ENCODE measurements at places on chromosomes 4 and X.

DNA sequence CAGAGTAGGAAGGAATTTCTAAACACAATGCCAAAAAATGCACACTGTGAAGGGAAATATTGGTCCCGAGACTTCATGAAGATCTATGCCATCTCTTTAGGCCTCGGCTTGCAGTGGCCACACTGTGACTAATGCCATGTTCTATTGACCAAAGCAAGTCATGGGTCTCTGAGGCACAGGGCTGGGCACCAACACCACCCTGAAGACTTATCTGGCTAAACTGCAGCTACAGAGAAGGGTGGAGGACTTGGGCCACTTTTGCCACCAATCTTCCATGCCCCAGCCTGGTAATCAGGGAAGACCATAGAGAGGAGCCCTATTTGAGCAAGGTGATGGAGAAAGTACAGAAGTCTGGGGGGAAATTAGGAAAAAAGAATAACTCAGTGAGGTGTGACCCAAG lies 42.1 kb downstream of the HMX1 start:
- no peak for DNase-seq

DNA sequence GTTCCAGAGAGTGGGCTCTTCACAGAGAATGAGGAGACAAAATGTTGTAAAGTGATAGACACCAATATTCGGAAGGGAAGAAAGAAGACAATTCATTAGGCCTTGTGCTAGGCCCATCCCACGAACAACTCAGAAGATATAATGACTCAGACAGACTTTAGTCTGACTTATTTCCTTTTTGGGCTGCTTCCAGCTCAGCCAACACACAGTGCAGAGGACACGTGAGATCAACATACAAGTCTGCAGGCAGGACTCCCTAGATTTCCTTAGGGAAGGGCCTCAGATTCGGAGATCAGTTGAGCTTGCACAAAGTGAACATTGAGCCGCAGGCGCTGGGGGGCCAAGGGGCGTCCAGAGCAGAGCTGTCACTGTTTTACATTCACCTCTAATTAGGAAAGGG lies 290.7 kb upstream of the TENM3 start:
- DNase-seq, result no peak

DNA sequence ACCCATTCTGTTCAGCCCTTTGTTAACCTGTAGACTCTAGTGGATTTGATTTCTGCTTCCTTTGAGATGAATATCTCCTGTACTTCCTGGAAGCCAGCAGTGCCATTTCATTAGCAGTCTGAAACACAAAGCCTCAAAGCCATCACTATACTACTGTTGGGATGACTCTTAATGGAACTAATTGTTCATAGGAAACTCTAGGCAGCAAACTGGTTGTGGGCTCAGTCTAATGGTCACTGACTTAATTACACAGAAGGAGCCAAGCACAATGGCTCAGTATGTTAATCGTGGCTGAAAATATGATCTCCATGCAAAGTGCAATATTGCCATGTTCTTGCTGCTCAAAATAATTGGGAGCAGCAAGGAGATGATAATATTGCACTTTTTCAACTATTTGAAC lies 262.3 kb downstream of the ARHGAP24 start:
- DNase-seq, result no peak

DNA sequence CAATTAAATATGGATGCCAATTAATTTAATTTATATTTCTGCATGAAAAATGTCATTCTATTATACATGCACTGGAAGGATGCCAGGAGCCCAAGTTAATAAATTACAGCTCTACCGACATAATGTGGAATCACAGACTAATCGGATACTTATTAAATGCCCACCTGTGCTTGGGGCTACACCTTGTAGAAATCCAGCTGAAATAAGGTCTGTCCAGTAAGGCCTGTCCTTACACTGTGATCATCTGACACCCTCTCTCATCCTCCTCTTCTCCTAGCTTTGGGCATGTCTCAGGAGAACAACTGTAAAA lies 6.0 kb upstream of the SHISA3 start:
- DNase-seq, result no peak

DNA sequence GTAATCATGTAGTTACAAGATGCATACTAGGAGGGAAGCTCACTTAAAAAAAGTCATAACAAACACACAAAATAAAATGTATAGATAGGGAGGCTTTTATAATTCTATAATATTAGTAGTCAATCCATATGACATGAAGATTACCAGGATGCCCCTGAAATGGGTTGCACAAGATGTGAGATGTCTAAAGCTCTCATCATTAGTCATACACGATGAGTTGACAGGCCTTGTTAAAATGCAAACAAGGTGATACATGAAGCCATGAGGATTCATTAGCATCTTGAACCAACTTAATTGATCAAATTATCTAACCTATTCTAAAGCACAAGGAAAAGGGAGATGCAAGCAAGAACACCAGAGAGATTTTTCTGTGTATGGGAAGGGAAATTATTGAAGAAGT lies 470.2 kb downstream of the IQCM start:
- no peak for DNase-seq

DNA sequence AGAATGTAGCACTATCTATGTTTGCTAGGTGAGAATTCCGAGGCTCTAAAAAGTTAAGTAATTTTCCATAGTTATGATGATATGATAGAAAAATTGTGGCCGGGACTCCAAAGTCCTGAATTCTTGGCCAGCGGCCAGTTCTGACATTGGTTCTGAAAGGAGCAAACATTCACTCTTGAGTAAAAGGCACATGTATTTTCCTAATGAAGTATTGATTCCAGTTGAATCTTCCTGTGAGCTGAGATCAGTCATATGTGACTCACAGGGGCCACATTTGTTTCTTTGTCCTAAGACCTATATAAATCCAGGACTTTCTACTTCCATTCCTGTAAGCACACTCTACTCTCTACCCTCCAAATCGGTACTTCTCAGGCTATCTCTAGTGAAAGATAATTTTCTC lies 349.9 kb downstream of the BMPR1B start:
- DNase-seq, result no peak

- DNase-seq, result no peak
These were observed 157.6 kb downstream of the KLHL13 start for GRCh38 chrX:117959045-117959444.

DNA sequence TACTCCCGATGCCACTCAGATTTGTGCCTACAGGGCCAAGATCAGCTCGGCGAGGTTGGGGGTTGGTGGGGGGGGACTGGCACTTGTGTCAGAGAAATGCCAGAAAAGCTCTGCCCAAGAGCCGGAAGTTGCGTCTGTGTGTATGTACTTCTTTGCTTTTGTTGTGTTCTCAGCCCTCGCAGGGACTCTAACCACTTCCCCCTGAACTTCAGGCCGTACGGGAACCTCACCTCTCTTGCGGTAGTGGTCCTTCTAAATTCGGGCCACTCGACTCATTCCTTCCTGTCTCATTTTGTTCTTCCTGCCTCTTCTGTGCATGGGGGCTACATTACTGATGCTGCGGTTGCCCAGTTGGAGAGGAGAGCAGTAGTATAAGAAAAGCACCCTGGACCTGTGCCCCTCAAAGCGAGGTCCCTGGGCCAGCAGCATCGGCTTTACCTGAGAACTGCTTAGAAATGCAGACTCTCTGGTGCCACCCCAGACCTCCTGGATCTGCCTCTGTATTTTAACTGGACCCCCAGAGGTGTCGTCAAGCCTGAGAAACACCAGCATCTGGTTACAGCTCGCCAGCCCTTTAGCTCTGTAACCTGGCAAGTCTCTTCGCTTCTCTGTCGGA lies 146.3 kb upstream of the RPS6KA3 start:
- DNase-seq, result peak; percentile 44

DNA sequence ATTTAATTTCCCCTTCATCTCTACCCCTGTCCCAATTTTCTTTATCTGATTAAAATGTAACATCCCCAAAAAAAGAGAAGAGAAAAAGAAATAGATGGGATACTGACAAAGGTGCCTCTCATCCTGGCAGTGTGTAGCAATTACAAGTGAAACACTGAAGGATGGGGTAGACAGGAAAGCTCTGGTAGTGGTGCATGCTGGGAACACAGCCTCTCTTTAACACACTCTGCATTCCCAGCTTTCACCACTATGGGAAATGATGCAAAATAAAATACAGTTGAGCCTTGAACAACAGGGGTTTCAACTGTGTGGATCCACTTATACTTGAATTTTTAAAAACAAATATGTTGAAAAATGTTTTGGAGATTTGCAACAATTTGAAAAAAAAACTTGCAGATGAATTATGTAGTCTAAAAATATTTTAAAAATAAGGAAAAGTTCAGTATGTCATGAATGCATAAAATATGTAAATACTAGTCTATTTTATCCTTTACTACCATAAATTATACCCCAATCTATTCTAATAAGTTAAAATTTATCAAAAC lies 239.2 kb upstream of the DDX53 start:
- DNase-seq, result no peak

DNA sequence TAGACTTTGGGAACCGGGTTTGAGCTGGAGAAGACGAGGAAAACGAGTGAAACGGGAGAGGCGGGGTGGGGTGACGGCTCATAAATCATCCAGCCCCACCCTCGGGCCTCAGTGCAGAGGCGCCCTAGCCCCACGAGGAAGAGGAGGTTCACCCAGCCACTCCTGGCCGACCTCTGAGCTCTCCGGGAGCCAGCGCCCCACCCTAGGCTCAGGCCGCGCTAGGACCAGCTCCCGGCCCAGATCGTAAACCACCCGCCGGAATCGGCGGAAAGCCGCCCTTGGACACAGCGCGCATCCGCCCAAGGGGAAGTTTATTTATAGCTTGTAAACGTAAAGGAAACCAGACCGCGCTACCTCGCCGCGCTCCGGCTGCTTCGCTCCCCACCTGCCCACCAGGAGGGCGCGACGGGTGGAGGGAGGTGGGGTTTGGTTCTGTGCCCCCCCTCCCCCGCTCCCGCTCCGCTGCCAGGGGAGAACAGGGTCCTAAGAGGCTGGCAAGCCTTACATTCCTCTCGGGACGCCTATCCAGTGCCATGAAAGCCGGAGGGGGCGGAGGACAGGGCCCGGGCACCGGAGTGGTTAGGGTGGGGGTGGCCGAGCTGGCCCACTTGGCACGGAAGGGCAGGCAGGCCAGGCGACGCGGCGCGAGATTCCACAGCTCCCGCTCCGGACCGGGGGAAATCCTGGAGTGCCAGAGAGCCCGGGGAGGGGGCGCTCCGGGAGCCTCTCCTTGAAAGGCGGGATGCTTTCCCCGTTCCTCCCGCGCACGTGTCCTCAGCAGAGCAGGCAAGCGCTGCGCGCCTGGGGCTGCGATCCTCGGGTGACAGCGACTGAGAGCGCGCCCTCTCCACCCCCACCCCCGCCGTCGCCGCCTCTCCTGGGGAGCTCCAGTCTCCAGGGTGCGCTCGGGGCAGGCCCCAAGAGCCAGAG lies 84.2 kb downstream of the BCOR start:
- no peak for DNase-seq

DNA sequence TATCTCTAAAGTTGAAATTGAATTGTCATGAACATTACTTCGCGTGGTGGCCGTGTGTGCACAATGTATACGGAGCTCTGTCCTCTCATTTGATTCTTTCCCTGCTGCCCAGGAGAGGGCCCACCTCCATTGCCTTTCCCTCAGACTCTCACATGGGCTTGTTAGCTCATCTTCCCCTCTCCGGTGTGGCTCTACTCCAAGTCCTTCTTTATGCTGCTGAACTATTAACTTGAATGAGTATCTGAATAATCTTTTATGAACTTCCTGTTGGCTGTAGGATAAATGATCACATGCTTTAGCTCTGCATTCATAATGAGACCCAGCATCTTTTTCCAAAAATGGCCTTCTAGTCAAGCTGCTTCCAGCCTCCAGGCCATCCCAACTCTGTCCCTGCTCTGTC lies 68.8 kb upstream of the CLNK start:
- DNase-seq, result no peak

DNA sequence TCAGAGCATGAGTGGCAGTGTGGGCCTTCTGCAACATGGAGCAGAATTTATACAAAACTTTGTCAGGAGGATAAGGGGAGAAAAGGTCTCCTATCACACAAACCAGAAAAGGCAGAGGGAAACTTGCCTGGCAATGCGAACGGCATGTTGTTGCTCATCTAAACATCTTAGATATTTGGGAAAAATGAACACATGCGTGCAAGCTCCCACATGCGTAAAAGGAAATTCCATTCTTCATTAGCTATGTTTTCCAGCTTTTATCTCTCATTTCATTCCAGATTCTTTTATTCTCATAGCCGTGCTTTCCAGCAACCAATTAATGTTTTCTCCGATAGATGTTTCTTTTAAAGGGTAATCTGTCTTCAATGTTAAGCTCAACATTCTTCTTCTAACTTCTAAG lies 31.3 kb upstream of the GBA3 start:
- DNase-seq, result no peak

- no peak for DNase-seq
These were observed 872 bp downstream of the G6PD start for GRCh38 chrX:154545673-154546274.

DNA sequence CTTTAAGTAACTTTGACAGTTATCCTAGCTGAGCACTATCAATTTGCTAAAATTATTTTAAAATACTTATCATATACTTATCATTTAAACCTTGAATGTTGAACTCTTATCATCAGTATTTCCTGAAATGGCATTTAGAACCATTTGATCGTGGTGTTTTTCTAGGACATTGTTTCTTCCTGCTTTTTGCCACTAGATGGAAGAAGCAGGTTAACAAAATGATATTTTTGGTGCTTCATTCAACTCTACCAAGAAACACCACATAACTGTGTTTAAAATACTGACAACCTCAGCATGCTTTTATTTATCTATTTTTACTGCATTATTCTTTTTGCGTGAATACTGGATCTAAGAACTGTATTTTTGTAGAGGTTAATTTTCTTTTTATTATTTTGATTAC lies 44.6 kb downstream of the C4orf33 start:
- DNase-seq, result no peak

- DNase-seq, result no peak
These were observed 35.2 kb upstream of the DDX60 start for GRCh38 chr4:168353746-168354145.

- no peak for DNase-seq
These were observed 334.9 kb upstream of the ADGRL3 start for GRCh38 chr4:60865273-60865672.

DNA sequence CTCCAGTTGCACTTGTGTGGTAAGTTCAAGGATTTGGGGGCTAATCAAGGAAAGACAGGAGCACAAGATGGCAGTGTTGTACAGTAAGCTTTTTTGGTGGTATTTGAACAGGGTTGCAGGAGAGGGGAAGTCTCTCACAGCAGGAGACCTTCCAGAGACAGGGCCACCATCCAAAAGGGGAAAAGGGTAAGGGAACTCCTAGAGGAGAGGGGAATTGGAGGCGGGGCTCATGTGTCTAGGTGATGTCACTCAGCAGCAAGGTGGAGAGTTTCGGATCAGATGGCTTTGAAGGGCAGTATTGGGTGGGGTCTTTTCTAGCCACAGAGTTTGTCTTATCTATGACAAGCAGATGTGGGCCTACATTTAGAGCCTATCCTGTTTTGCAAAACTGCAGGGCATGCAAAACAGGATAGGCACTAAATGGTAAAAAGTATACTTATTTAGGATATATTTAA lies 13.4 kb upstream of the RNF175 start:
- DNase-seq, result peak; percentile 54
